DMS53 (cell line): ENCODE measurements at places on chromosomes 5 and 9.

- DNase-seq, result no peak
Measured at GRCh38 chr5:18270635-18271338, 636.5 kb downstream of the TAF11L14 start.

- no peak for DNase-seq
Measured at GRCh38 chr5:116410336-116410890, 164.2 kb downstream of the SEMA6A start.

DNA sequence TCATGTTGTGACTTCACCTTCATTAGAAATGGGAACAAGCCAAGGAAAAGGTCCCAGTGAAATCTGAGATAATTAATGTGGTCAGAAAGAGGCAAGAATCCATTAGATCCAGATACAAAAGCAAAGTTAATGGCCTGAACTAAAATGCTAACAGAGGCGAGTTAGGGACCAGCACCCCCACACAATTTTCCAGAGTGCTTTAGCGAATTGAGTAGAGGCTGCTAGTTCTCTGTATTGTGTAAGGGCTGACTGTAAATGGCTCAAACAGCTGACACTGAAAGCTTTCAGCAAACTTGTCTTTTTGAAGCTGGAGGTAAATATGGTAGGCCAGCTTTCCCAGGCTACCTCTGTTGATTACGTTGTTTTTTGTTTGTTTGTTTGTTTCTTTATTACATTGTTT lies 75.5 kb downstream of the CSNK1A1 start:
- DNase-seq, result no peak

DNA sequence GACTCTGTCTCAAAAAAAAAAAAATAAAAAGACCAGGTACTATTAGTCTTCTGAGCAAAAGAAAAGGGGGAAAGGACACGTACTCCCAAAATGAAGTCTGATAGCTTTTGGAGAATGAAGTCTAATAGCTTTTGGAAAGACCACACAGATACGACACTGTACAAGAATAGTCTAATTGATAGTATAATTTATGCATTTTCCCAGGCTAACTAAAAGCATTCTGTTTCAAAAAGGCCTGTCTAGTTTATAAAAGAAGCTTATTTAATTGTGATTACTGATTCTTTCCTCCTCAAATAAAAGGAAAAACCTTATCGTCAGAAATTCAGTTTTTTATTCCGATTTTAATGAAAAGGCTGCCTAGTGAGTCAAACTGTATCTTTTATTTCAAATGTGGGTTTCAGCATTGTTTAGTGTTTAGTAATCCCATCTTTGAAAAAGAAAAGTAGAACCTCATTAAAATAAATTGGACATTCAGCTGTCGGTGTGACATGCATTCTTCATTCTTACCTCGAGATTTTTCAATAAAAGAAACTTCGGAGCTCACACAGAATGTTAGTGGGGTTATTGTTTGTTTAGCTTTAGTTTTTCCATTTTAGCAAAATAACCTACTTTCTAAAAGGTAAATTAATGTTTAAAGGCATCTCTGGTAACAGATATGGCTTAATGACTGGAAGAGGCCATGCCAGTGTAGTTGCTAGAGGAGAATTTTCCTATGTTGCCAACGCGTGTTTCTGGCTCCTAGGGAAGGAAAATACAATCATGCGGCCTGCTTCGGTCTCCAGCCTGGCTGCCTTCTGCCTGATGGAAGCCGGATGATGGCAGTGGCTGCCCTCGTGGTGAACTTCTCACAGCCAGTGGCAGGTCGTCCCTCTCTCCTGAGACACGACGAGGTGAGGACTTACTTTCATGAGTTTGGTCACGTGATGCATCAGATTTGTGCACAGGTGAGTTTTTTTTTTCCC lies 70.0 kb downstream of the NLN start:
- no peak for DNase-seq

DNA sequence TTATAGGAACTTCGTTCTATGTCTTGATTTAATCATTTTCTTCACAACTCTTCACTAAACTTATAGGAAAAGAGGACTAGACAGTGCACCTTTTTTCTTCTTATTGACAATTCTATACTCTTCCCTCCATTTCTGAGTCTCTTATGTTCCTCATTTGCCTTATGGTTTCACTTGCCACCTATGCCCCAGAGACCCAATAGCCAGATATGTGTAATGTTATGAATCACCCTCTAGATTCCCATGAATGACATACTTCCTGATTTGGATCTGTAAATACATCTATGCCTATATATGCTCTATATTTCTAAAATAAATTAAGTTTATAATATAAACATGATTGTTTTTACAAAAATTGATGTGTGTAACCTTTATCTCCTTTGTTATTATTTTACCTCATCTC lies 514.1 kb upstream of the MEF2C start:
- peak; percentile 10 for DNase-seq

DNA sequence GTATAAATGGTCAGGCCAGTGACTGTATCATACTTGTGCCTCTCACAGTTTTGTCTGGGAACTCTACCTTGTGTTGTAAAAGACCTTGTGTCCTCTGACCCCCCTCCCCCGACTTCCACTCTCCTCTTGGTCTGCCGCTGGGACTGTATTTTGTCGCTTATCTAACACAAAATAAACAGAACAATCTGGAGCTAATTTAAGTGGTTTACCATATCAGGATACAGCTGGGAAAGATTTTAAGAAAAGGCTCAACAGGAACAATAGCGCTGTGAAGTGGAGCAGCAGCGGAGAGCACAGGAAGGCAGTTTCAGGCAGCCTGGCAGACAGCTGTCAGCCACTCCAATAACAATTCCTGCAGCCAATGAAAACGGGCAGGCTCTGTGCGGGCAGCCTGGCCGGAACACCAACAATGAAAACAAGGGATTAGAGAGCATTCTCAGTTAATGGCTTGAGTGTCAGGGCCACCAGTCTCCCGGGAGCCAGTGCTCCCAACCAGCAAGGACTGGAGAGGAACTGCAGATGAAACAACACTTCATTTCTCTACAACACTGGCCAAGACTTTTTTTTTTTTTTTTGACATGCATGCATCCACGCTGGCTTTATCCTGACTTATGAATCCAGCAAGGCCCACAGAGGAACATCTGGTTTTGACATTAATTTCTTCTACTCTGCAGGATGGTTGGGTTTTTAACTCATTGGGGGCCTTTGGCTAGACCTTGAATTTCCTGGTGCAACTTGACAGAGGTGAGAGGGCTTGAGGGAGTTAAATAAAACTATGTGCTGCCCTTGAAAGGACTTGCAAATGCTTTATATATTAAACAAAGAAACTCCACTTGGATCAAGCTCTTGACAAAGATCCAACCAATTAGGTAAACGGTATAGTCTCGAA lies 76.7 kb downstream of the ARSB start:
- DNase-seq, result peak; percentile 96

DNA sequence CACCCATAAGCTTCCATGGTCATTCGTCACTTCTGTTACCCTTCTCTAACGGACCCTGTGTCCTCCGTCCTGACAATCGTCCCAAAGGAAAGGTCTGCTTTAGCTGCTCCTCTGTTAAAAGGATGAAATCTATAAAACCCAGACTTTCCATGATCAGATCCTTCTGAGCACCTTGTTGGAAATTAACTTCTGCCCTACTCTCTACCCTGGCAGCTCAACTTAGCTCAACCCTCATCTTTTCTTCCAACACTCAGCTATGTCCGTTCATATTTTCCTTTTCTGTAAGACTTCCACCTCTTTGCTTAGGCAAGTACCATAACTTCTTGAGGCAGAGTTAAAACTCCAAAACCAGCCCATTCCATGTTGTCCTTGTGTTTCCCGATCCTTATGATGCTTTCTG lies 205.4 kb downstream of the SPATA31A6 start:
- DNase-seq, result no peak

GRCh38 chr5:124614105-124614504 lies 132.3 kb downstream of the ZNF608 start:
- no peak for DNase-seq

GRCh38 chr5:58456026-58456425 lies 3.9 kb downstream of the PLK2 start:
- no peak for DNase-seq

DNA sequence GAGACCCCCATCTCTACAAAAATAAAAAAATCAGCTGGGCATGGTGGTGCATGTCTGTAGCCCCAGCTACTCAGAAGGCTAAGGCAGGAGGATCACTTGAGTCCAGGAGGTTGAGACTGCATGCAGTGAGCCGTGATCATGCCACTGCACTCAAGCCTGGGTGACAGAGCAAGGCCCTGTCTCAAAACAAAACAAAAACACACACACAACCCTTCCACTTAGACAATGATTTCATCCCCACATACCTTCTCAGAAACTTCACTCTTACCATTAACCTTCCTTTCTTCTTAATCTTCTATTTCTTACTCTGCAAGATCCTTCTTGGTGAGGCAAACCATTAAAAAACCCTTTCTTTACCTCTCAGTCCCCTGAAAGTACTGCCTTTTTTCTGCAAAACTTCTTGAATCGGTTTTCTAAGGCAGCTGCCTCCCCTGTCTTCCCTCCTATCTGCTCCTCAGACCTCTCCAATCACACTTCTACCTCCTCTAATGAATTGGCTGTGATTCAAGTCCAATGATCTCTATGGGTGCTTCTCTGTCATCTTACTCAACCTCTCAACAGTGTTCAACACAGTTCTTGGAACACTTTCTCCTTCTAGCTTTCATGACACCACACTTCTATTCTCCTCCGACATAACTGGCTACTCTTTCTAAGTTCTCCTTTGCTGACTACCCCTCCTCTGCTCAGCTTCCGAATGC lies 47.3 kb downstream of the PFDN1 start:
- no peak for DNase-seq

GRCh38 chr5:67003935-67004729 lies 192.5 kb downstream of the CD180 start:
- DNase-seq, result peak; percentile 97

DNA sequence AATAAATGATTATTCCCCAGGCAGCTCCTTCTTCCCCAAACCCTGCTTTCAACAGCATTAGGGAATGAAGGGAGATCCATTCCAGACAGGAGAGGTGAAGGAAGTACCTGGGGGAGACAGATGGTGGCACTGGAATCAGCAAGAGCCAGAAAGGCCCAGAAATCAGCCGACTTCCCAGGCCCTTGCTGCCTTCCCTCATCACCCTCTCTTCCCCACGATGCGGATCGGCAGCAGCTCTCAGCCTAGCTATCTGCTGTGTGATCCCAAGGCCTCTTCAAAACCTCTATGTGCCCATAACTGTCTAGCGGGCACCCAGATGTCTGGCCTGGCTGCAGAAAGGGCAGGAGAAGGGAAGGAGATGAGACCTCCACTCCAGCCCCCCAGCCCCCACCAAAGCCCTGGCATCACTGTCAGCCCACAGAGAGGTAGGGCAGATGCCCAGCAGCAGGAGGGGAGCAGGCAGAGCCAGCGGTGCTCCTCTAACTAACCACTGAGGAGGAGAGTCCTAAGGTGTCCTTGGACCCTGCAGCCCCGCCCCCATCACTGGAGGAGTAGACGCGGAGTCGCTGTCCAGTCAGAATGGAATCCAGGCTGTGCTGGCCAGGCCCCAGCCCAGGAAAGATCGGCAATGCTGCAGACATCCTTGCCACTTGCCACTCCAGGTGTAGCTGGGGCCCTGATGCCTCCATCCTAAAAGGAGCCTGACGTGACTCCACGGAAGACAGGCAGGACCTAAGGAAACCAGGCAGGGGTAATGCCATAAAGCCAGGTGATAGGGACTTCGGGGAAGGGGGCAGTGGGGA lies 12.7 kb downstream of the CNTFR start:
- DNase-seq, result no peak

GRCh38 chr5:103013933-103014552 lies 105.9 kb downstream of the GIN1 start:
- DNase-seq, result peak; percentile 68

DNA sequence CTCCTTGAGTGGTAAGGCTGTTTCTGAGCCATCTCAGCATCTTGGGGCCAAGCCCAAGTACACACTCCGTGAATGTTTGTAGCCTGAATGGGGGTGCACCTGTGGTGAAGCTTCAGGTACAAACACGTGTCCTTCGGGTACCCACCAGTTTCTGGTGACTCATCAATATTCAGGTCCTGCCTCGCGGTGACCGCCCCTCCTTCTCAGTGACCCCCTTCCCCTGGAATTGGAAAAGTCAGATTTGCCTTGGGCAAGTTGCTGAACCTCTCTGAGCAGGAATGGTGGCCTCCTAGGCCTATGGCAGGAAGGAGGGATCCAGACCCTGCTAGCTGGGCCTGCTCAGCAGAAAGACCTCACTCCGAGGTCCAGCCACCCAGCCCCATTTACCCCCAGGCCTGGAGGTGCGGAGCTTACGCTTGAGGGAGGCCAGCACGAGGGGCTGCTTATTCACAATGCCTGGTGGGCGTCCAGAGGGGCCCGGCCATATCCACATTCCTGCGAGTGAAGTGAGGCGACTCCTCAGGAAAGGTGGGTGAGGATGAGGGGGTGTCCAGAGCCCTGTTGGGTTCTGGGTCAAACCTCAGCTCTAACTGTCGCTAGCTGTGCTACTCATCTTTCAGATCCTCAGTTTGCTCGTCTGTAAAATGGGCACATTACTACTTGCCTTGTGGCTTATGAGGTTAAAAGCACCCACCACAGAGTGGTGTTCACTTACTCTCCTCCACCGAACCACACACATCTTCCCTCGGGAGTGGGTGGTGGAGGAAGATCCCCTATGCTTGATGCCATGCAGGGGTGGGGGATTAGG lies 7.0 kb downstream of the ADGRD2 start:
- no peak for DNase-seq

GRCh38 chr5:8446179-8446578 lies 577.2 kb downstream of the MTRR start:
- DNase-seq, result no peak
